ENCODE measurements at places on chromosomes 11 and 22.
A peak's percentile ranks its signal among the peaks of the same experiment; 100 is the strongest.

GRCh38 chr11:117039900-117040299 lies 58.3 kb downstream of the SIK3 start:
- no peak for DNase-seq

DNA sequence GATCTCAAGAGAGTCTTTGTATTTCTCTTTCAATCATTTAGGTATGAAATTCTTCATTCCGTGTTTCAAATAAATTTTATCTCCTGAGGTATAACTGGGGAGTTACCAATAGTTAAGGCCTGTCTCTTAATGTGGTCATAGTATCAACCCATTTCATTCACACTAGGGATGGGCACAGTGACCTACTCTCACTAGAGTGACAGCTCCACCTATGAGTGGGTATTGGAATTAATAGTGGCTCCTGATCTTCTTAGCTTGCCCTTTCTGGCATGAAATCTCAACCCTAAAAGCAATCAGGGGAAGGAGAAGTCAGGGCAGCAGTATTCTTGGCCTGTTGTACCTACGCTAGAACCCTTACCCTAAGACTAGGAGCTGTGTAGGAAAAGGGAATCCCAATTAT lies 507.7 kb downstream of the FAM181B start:
- DNase-seq = no peak

- DNase-seq = no peak
Measured at GRCh38 chr22:26974034-26974433, 316.6 kb downstream of the MIAT start.

GRCh38 chr11:36564376-36565030 lies 3.3 kb upstream of the RAG1 start:
- DNase-seq = peak; percentile 21

DNA sequence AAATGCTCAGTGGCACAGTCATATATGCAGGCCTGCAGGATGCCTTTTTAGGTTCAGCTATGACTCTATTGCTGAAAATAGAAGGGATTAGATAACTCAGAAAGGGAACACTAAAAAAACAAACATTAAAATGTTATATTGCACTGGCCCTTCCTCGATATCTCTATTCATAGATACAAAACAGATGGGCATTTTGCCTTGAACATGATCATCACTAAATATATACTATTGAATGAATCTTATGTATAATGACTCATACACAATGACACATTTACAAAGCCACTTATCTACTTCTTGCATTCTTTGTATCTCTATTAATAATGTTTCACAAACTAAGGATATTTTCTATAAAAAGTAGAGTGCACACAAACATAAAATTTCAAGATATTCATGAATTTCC lies 2352.8 kb upstream of the RAG2 start:
- DNase-seq = no peak

DNA sequence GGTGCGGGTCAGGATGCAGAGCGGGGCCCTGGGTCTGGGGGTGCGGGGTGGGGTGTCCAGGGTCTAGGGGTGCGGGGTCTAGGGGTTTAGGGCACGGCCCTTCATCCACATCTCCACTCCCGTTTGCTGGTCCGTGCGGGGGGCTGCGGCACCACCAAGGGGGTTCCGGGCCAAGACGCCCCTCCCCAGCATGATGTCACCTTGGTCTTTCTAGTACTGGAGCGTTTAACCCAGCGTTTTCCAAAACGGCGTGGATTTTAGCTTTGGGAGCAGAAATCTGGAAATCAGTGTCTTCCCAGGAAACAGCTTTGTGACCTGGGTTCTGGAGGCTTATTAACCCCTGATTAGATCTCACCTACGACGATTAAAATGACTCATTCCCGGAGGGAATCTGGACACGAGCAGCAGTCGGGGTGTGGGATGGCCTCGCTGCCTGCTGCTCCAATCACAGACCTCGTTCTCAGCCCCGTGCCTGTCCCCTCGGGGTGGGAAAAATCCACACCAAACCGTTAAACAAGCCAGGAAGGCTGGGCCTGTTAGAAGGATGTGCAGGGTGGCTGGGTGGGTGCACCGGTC lies 759 bp downstream of the AP2A2 start:
- DNase-seq = no peak

DNA sequence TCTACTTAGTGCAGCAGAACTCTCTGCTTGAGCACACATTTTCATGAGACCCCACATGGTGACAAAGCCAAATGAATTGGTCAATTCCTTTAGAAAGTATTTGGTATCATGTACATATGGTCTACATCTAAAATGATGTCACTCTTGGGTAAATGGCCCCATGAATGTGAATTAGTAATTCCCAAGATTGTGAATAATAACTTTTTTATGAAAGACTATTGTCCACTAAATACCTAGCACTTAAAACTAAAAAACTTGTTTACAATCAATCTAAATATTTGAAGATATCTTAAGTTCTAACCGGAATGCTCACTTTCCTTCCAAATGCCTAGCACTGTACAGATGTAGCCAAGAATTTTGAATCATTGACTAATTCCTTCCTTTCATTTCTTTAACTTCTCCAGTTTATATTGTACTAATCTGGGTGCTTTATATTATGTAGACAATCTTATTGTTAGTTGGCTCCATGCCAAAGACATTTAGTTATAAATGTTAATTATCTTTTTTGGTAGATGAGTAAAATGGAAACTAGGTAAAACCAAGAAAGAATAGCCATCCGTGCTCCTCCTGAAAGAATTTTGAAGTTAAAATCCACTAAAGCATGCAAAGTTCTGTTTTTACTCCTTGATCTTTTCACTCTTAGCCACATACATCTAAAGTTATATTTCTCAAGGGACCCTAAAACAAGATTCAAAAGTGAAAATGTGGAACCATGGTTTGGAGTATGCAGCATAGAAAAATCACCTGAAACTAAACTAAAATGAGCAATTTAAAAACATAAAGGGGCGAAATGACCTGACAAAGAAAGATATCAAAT lies 145.0 kb upstream of the ARHGAP20 start:
- no peak for DNase-seq

GRCh38 chr22:25518000-25518663 lies 46.3 kb upstream of the GRK3 start:
- DNase-seq = no peak

DNA sequence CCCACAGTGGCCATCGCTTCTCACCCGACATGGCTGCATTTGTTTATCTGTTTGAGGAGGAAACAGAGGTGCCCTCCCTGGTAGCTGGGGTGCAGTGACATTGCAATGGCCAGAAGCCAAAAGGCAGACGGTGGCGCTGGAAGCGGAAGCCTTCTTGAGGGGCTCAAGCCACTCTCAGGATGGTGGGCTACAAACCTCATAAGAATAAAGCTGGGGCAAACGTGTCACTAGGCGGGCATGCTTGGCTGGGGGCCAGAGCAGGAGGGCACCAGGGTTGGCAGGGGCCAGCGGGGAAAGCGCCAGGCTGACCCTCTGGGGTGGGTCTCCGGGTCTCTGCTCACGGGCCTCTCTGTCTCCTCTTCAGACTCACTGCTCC lies 12.6 kb downstream of the TNNT3 start:
- DNase-seq = no peak

GRCh38 chr11:111741751-111742150 lies 24.4 kb downstream of the PPP2R1B start:
- DNase-seq = no peak

- DNase-seq = no peak
Measured at GRCh38 chr11:93525601-93526345, 17.4 kb downstream of the SMCO4 start.
